ENCODE measurements at places on chromosomes 4 and X. TPM values are rescaled to one million over a fixed set of nuclear protein-coding genes. Genes with fewer than 3 reads are reported as not detected.

The TEC gene
- 6.1 TPM for total RNA-seq

DNA sequence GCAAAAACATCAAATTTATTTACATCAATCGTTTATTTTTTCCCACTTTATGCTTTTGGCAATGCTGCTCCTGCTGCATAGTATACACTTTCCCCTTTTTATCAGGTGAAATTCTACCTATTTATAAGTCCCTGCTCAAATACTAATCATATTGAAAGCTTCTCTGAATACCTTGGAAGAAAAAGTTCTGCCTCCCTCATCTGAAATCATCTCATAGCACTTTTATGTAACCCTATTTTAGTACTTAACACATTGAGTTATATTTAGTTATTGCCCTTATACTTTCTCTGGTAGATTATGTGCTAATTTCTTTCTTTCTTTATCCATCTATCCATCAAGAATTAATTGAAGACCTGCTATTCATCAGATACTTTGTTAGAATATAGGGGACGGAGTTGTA lies 1.1 kb upstream of the WDR17 start:
- H3K4me1 ChIP-seq, result peaks cover 5% of the 10 kb centered on the region
- H3K4me3 ChIP-seq, result no peak overlapping the region

The CLOCK gene
- 15.2 TPM for total RNA-seq

DNA sequence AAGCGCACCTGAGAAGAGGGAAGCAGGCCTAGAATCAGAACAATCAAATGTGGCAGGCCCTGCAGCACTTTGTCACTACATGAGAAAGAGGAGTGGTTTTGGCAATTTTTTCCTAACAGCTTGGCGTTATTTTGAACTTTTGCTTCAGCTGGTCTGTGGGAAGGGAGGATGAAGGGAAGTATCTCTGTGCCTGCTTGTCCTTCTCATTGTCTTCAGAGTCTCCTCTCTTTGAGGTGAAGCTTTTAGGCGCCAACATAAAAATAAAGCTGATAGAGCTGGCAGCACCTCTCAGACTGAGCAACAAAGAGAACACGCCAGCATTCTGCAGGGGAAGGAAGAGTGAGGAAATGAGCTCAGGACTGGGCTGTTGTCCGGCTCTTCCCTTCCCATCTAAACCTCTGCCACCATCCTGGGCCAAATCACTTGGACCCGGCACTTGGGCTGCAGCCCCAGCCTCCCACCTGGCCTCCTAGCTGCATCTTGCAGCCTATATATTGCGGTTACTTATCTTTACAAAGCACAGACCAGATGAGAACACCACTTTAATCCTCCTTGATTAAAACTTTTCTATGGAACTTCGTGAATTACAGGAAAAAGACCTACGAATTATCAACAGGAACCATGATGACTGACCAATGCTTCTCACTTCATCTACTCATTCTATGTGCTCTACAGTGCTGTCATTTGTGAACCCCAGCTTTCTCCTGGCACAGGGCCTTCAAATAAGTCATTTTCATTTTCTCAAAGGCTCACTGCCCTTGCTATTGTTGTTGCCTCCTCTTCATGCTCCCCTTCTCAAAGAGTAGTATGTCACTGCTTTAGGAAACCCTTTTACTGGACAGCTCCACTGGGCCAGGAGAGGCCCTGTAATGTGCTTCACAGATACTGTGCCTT lies 476.4 kb upstream of the HS3ST1 start:
- H3K36me3 ChIP-seq, result no peaks in the 10 kb centered on the region
- H3K4me3 ChIP-seq, result no peak overlapping the region
- peak overlapping the region; percentile 71 for H3K27ac ChIP-seq
- no peaks in the 10 kb centered on the region for H3K27me3 ChIP-seq

- H3K27me3 ChIP-seq, result no peaks in the 10 kb centered on the region
- no peak for DNase-seq
- H3K4me3 ChIP-seq, result no peak overlapping the region
- no peak overlapping the region for H3K27ac ChIP-seq
These were observed 627.4 kb upstream of the BOD1L1 start for GRCh38 chr4:14254926-14255325.

- H3K36me3 ChIP-seq, result no peaks in the 10 kb centered on the region
- no peak overlapping the region for H3K27ac ChIP-seq
These were observed 33.0 kb downstream of the GALNTL6 start for GRCh38 chr4:171846232-171846631.

GRCh38 chrX:139448996-139449395 lies 81.5 kb upstream of the F9 start:
- no peak overlapping the region for H3K27ac ChIP-seq
- H3K4me1 ChIP-seq, result no peaks in the 10 kb centered on the region
- H3K36me3 ChIP-seq, result no peaks in the 10 kb centered on the region
- no peak for DNase-seq
- H3K27me3 ChIP-seq, result no peaks in the 10 kb centered on the region

GRCh38 chr4:48227662-48228061 lies 42.0 kb downstream of the TEC start:
- H3K36me3 ChIP-seq, result no peaks in the 10 kb centered on the region
- DNase-seq, result no peak
- H3K4me3 ChIP-seq, result no peak overlapping the region
- no peaks in the 10 kb centered on the region for H3K27me3 ChIP-seq

DNA sequence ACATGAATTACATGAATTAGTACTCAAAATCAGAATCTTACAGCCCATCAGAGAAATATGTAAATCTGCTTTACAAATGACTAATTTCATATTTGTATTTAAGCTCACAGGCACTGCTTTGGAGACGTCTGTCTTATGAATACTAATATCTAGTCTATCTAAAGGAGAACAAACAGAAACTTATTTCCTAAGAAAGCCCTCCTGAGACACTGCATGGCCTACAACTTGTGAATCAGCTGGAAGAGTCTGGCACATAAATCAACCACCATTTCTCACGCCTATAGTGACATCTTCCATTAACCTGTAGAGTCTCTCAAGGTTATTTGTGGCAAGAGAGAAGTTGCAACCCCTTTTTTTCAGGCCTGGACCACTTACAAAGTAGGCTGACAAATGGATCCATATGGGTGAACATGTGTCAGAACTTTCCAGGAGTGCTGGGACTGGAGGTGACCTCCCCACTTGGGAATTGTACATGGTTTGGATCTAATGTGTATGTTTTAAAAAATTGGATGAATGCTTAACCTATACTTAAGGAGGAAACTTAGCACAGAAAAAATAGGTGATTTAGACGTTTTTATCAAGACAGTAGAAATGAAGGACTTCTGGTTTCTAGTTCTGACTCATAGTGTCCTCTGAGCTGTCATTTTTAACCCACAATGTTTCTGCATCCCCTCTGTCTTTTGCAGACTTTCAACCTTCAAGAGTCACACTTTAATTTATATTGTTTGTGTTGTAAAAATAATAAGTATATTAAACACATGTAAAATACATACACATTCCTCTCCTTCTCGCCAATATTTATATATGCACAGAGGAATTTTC lies 83.2 kb upstream of the ARHGAP24 start:
- H3K27me3 ChIP-seq, result no peaks in the 10 kb centered on the region
- no peaks in the 10 kb centered on the region for H3K36me3 ChIP-seq
- no peaks in the 10 kb centered on the region for H3K4me1 ChIP-seq
- DNase-seq, result no peak

DNA sequence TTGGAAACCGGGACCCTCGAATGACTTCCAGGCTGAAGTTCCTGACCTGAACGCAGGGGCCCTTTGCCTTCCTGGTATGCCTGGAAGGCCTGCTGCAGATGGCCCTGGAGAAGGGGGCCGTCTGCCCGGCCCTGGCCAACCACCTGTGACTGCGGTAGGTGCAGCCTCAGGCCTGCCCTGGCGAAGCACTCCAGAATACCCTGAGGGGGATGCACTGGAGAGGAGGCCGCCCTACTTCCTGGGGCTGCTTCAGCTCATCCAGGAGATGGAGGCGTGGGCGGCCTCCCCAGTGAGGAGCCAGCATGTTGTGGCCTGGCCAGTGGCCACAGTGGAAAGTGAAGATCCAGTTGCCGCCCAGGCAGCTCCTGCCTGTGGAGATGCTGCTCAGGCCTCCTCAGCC lies 26.4 kb upstream of the PNMA3 start:
- no peak overlapping the region for H3K4me3 ChIP-seq
- no peaks in the 10 kb centered on the region for H3K36me3 ChIP-seq
- H3K4me1 ChIP-seq, result no peaks in the 10 kb centered on the region
- no peaks in the 10 kb centered on the region for H3K27me3 ChIP-seq

The PAGE4 gene
- not detected for total RNA-seq

DNA sequence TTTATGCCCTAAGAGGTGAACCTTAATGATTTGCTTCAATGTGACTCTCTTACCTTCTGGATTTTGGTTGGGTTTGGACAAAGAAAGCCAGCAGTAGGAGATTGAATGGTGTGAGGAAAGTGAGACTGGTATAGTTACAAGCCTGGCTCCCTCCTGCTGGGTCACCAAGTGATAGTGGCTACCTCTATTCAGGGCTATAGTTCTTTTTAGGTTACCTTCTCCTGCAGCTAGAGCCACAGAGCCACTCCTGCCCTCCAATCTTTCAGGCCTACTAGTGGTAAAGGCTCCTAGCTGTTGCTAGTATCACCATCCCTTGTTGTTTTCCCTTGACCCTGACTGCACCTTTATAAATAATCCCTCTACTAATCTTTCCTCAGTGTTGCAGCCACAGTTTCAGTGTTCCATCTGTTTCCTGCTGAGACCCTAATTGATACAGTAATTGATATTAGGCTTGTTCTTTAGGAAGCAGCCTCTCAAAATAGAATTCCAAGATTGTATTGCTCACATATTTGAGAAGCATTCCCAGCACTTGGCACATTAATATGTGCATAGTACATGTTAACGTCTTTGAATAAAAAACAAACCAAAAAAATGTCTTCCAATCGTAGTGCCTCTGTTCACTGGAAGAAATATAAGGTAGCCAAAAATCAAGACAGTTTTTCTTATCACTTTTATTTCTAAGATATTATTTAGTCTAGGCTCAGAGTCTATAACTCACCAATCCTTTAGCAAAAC lies 82.3 kb downstream of the SRPX start:
- no peaks in the 10 kb centered on the region for H3K27me3 ChIP-seq
- no peaks in the 10 kb centered on the region for H3K36me3 ChIP-seq
- H3K27ac ChIP-seq, result no peak overlapping the region
- H3K4me1 ChIP-seq, result no peaks in the 10 kb centered on the region

- H3K27me3 ChIP-seq, result no peaks in the 10 kb centered on the region
- H3K4me1 ChIP-seq, result no peaks in the 10 kb centered on the region
- H3K4me3 ChIP-seq, result no peak overlapping the region
- no peaks in the 10 kb centered on the region for H3K36me3 ChIP-seq
These were observed 15.0 kb upstream of the RAI2 start for GRCh38 chrX:17876135-17876534.

DNA sequence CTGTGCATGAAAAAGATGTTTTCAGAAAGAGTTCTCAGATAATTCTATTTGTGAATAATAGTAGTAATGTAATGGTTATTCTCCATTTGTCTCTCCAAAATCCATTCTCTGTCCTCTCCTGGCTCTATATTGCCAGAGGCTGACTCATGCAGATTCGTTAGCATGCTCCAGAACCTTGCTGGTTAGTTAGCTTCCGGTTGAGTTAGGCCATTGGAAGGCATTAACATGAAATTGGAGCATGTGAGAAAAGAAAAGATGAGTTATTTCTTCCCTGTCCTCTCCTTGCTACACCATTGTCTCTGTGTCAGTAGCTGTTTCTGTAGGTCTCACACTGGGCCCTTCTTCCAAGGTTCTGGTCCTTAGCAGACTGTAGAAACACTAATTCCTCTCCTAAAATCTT lies 23.5 kb upstream of the PRDM8 start:
- H3K4me1 ChIP-seq, result no peaks in the 10 kb centered on the region
- no peaks in the 10 kb centered on the region for H3K36me3 ChIP-seq
- H3K4me3 ChIP-seq, result no peak overlapping the region
- no peak overlapping the region for H3K27ac ChIP-seq
- no peaks in the 10 kb centered on the region for H3K27me3 ChIP-seq

DNA sequence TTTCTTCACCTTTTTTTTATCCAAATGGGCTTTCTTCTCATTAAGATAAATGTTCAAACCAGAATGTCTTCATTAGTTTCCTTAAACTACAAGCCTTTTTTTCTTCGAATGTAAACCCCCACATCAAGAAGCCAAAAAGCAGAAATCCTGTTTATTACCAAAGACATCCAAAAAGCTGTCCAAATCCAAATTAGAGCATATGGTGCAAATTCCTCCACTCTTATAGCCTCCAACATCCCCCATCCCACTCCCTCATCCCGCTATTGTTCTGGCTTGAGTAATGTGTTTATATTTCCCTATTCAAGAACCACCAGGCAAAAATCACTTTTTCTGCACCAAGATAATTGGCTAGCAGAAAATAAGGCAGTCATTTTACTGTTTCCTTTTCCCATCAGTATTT lies 315.1 kb upstream of the ADGRL3 start:
- H3K27ac ChIP-seq, result no peak overlapping the region
- no peaks in the 10 kb centered on the region for H3K4me1 ChIP-seq
- H3K36me3 ChIP-seq, result no peaks in the 10 kb centered on the region
- no peaks in the 10 kb centered on the region for H3K27me3 ChIP-seq

- no peak overlapping the region for H3K27ac ChIP-seq
- H3K27me3 ChIP-seq, result no peaks in the 10 kb centered on the region
- H3K4me1 ChIP-seq, result no peaks in the 10 kb centered on the region
- no peak overlapping the region for H3K4me3 ChIP-seq
- no peaks in the 10 kb centered on the region for H3K36me3 ChIP-seq
These were observed 514.5 kb upstream of the SLIT2 start for GRCh38 chr4:19736968-19737756.

DNA sequence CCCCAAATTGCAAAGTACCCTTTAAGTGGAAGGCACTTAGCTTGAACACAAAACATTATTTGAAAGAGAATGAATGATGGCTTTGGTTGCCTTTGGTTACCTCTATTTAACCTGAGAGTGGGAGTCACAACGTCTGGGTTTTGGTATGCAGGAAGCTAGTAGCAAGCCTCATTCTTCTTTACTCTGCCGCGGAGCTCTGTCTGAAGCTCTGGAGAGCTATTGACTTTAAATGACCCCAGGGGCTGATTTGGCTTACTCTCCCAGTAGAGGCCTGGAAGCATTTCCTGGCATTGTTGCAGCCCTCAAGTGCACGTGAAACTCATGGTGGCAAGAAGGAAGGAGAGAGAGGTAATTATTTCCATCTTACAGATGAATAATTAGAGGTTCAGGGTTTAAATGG lies 81.8 kb upstream of the MAGEA4 start:
- H3K4me3 ChIP-seq, result no peak overlapping the region
- DNase-seq, result no peak
- no peaks in the 10 kb centered on the region for H3K4me1 ChIP-seq
- H3K27me3 ChIP-seq, result no peaks in the 10 kb centered on the region
- H3K27ac ChIP-seq, result no peak overlapping the region

DNA sequence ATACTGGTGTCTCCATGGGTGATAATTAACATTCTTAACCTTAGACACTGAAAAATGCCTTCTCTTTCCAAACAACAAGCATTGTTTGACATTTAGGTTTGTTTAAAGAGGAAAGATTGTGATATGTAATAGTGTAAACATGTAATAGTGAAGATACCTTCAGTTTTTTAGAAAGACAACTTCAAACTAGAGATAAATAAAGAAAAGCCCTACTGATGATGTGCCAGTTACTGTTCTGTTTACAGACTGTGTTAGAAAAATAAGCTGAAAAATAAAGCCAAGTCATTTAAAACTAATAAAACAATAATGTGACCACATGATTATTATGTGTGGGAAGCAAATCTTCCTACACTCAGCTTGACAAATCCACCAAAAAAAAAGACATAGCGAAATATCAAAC lies 2035.3 kb upstream of the TENM3 start:
- H3K4me3 ChIP-seq, result no peak overlapping the region
- H3K36me3 ChIP-seq, result no peaks in the 10 kb centered on the region
- no peaks in the 10 kb centered on the region for H3K4me1 ChIP-seq
- H3K27ac ChIP-seq, result no peak overlapping the region
- DNase-seq, result no peak

The KLB gene
- 0.38 TPM for total RNA-seq
